Activated CD4-positive, CD25-positive, alpha-beta regulatory T cell treated with anti-CD3 and anti-CD28 coated beads, Interleukin-2, amount 50 U/mL, for 72 hours (primary cell): ENCODE measurements at places on chromosomes 5 and 9.

DNA sequence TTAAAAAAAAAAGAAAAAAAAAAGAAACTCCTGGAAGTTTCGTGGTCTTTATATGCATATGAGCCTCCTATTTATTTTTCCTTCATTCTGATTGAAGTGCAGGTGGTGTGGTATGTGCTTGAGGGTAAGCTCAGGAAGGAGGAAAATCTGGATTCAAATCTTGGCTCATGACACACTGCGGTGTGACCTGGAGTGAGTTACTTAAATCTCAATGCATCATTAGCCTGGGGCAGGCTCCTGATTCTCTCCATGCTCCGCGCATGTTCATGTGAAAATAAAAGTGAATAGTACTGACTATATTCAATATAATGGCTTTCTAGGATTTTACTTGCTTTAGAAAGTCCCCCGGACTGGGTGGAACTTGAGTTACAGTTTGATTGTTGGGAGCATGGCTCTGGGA lies 35.6 kb downstream of the PTTG1 start:
- DNase-seq = no peak

GRCh38 chr5:111820072-111820471 lies 63.1 kb upstream of the NREP start:
- DNase-seq = no peak

DNA sequence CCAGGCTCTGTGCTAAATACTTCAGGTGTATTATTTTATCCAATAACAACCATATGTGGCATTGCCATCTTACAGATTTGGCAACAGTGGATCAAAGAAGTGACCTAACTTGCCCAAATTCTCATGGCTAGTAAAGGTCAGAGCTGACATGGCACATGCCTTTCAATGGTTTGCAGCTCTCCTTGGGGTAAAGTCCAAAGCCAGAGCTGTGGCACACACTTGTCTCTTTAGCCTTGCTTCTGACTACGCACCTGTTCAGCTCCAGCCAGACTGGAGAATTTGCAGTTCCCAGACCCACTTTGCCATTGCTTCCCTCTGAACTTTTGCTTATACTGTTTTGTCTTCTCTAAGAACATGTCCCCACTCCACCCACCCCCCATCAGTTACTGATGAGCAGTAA lies 5.9 kb downstream of the SLC35A4 start:
- no peak for DNase-seq

GRCh38 chr9:127140842-127141675 lies 18.6 kb upstream of the ANGPTL2 start:
- DNase-seq = no peak
